ENCODE measurements at places on chromosomes 1 and 21.
A peak's percentile ranks its signal among the peaks of the same experiment; 100 is the strongest.

GRCh38 chr1:243316366-243316989 is 60.6 kb downstream of the SDCCAG8 start:
- no peak for DNase-seq

DNA sequence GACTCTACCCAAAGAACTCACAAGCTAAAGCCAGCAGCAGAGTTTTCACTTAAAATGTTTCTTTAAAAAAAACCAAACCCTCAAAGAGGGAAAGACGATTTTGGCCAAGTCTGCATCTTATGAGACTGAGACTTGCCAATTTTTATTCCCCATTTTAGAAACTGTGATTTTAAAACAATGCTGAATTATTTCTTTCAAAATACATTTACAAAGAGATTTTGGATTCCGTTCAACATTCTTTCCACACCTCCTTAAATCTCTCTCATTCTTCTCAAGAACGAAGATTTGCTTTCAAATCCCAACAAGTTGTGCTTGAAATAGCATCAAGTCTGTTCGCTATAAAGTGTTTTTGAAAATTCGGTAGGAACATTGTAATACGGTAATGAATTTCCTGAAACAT is 133.9 kb upstream of the VANGL1 start:
- DNase-seq = no peak

GRCh38 chr1:225446981-225447615 is 19.3 kb upstream of the LBR start:
- no peak for DNase-seq

- DNase-seq = no peak
Observed at GRCh38 chr1:189027512-189027911, 1450.2 kb downstream of the BRINP3 start.

DNA sequence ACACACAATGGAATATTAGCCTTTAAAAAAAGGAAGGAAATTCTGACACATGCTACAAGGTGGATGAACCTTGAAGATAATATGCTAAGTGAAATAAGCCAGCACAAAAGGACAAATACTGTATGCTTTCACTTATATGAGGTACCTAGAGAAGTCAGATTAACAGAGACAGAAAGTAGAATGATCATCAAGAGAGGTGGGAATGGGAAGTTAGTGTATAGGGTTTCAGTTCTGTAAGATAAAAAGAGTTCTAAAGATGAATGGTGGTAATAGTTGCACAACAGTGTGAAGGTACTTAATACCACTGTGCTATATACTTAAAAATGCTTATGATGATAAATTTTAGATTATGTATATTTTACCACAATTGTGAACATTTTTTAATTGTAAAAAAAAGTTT is 7.2 kb downstream of the RPAP2 start:
- DNase-seq = no peak

GRCh38 chr21:43345746-43346409 is 81.1 kb downstream of the SIK1 start:
- peak; percentile 69 for DNase-seq

DNA sequence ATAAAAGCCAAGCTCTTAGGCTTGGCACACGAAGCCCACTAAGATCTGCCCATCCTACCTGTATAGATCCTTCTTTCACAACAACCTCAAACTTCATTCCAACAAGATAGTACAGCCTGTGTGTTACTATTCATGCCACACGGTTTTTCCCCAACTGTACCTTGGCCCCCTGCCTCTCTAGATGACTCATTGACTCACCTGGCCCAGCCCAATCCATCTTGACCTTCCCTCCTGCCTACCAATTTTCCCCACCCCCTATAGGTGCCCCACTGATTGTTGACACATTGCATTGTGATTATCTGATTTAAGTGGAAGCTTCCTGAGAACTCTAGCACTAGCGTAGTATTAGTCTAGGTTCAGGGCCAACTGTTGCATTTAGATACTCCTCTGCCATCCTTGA is 2.0 kb upstream of the CD101 start:
- no peak for DNase-seq

DNA sequence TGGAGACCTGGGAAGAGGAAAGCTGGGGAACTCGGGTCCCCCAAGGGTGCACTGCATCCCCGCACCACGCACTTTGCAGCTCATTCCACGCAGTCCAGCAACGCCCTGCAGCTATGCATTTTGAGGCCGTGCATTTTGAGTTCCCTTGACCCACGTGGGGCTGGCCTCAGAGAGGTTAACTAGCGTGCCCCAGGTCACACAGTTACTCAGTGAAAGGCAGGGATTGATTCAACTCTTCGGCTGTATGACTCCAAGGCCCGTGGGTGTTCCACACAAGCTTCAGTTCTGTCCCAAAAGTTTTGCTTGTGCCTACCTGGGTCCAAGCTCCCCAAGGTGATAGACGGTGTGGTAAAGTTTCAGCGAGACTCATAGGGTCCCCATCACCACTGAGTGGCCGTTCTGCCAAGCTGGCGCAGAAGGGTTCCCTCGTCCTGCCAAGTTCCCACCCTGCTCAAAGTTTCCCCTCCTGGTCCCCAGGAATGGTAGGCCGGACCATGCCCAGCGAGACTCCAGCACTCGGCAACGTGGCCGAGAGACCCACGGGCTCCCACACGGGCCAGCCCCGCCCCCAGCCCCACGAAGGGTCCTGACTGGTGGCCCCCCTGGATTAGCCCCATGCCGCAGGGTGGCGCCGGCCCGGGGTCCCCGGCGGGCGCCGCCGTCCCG is 611 bp downstream of the HSPG2 start:
- DNase-seq = no peak

DNA sequence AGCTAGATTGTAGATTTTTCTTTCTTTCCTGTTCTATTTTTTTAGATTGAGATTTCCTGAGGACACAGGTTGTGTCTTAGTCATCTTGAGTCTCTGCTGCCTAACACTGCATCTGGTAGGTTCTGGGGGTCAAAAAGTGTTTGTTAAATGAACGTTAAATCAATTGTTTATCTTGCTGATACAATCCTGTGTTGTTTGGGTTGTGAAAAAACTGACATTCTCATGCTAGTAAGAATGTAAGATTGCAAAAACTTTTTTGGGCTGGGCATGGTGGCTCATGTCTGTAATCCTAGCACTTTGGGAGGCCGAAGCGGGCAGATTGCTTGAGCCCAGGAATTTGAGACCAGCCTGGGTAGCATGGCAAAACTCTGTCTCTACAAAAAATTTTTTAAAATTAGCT is 3.4 kb downstream of the CTSK start:
- DNase-seq = no peak

GRCh38 chr1:7398982-7399381 is 372.1 kb upstream of the VAMP3 start:
- DNase-seq = no peak

GRCh38 chr1:121558514-121558913 is 373.7 kb downstream of the SRGAP2C start:
- no peak for DNase-seq

GRCh38 chr1:102241431-102242338 is 245.0 kb upstream of the OLFM3 start:
- DNase-seq = no peak

DNA sequence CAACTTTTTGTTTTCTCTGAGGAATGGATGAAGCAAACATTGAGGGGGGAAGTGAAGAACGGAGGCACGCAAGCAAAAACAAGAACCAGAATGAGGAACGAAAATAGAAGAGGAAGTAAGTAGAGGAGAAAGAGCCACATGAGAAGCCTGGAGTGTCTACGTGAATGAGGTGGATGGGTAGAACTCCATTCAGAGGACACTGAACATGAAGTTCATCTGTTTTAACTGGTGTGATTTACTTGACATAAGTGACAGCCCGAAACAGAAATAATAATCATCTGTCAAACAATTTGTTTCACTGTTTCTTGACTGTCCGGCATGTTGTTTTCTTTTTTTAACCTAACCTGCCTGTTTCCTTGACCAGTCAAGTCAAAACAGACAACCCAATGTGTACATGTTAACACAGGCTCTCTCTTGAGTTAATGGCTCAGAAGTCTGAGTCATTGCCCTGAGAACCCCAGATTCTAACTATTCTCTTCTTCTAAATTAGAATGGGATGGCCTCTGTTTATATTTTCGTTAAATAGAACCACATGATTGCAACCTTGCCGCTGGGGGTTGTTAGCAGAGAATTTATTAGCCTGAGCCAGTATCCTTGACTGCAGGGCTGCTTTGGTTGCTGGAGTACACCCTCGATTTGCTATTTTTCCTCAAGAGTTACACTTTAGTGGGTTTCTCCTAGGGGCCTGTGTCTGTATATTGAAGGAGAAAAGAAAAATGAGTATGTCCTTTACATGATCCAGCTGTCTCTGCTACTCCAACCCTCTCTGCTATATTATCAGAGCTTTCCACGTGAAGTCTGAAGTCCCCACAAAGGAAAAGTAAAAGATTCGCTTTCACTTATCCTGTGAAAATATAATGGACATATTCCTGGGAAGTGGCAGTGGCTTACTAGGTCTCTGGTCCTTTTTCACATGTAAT is 151.7 kb downstream of the ZC3H11B start:
- DNase-seq = no peak

- no peak for DNase-seq
Observed at GRCh38 chr1:63189677-63190076, 132.7 kb upstream of the FOXD3 start.

DNA sequence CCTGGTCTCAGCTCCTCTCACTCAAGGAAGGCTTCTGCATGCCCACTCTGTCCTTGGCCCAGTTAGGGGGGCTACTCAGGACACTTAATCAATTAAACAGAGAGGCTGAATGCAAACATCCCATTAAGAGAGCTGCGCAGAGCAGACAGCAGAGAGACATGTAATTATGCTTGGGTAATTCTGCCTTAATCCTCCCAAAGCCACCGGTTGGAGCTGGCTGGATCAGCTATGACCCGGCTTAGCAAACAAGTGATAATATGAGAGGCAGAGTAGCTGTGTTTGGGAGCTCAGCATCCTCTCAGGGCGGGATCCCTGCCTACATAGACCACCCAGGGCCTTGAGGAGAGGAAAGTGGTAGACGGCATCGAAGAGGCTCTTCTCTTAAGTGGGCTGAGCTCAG is 183.2 kb downstream of the GRIK3 start:
- DNase-seq = no peak

GRCh38 chr1:118902711-118903191 is 85.4 kb downstream of the TBX15 start:
- no peak for DNase-seq

All from GDM1 (cell line).